ENCODE measurements at places on chromosomes 5 and 9.

DNA sequence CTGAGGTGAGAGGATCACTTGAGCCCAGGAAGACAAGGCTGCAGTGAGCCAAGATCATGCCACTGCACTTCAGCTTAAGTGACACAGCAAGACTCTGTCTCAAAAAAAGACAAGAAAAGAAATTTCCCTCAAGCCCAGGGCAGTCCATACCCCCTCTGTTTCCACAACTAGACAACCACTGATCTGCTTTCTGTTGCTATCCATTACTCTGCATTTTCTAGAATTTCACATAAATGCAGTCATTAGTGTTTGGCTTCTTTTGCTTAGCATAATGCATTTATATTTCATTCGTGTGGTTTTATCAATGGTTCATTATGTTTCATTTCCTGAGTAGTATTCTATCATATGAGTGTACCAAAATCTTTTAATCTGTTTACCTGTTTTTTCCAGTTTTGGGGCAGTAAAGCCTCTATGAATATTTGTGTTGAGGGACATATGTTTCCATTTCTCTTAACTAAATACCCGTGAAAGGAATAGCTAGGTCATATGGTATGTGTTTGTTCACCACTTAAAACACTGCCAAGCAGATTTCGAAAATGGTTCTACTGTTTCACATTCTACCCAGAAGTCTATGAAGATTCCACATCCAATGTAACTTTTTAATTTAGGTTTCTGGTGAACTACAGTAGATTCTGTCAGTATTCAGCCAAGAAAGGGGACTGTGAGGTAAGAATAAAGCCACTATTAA lies 271.8 kb downstream of the ZNF608 start:
- DNase-seq: no peak

DNA sequence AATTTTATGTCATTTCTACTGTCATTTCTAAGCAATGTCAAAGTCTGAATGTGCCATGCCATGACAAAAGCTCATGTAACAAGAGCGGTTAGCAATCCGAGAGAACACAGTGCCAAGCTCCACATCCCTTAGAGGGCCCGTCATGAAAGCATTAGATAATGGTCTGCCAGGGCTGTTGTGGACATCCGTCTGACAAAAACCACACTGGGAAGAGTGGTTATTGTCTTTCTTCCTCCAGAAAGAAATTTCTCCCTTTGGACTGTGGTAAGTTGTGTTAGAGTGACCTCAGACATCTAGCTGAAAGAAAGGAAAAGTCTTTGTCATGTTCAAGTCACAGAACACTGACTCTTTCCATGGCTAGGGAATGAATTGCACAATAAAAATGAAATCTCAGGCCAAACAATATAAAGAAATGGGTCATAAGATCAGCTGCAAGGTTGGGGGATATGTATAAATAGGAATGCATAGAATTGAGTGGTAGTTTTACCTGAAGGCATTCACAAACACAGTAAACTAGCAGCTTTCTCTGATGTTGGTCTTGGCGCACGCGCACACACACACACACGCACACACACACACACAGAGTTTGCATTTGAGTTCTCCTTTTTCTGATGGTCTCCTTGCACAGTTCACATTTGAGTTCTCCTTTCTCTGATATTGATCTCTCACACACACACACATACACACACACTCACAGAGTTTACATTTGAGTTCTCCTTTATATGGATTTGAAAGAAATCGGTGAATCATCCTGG lies 5.3 kb downstream of the SLC1A3 start:
- DNase-seq: no peak

- no peak for DNase-seq
Observed at GRCh38 chr9:97293207-97293721, 14.2 kb upstream of the CCDC180 start.

DNA sequence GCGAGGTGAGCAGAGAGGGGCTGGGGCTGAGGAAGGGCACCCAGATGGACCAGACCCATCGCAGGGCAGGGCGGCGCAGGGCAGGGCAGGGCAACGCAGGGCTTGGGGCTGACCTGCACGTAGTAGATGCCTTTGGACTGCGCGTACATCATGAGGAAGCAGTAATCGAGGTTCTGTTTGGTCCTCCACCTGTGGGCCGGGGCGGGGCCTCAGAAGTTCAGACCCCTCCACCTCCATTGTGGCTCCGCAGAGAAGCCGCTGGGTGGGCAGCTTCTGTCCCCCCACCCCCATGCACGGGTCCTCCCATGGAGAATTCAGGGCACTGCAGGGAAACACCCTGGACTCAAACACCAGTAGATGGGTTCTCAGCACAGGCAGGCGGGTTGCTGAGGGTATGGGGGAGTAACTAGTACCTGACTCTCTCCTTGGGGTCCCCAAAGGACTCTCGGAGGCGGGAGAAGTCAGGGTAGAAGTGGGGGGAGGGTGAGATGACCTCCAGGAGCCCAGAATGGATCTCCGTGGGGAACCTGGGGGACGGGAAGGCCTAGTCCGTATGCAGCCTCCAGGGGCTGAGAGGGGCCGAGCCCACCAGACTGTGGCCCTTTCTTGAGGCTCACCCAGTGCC lies 6.4 kb downstream of the LTC4S start:
- DNase-seq: no peak

GRCh38 chr5:21067724-21068123 lies 1079.7 kb upstream of the CDH18 start:
- DNase-seq: no peak

GRCh38 chr9:116661037-116661954 lies 25.8 kb upstream of the TRIM32 start:
- DNase-seq: peak; percentile 31

DNA sequence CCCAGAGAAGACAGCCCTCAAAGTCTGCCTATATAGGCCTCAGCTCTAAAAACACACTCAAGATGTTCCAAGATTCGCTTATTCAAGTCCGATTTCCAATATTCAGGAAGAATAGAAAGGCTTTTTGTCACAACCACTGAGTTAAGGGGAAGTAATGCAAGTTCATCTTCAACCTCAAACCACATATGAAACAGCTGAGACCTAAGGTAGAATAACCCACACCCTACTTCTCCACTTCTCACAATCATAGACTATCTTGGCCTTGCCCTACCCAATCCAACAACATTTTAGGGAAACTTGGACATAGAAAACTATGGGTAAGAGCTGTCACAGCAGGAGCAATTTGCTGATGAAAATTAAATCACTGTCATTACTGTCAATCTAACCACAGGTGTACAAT lies 152.0 kb upstream of the LRRTM2 start:
- no peak for DNase-seq

GRCh38 chr9:121226175-121226574 lies 24.5 kb upstream of the RAB14 start:
- no peak for DNase-seq

DNA sequence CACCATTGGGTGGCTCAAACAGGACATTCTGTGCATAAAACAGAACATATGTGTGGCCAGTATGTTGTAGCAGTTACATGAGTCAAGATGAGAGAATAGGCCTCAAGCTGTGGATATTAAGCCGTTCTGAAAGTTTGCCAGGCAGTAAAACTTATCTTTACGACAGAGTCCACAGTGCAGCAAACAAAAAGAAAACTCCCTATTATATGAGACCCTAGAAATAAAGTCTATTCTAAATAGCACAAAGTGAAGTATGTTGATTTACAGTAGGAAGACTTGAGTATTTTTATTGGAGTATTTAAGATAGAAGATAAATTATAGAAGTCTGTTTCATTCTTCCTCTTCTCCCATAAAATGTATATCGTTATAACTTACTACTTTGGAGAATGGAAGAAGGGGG lies 271.5 kb downstream of the ADGRV1 start:
- no peak for DNase-seq

DNA sequence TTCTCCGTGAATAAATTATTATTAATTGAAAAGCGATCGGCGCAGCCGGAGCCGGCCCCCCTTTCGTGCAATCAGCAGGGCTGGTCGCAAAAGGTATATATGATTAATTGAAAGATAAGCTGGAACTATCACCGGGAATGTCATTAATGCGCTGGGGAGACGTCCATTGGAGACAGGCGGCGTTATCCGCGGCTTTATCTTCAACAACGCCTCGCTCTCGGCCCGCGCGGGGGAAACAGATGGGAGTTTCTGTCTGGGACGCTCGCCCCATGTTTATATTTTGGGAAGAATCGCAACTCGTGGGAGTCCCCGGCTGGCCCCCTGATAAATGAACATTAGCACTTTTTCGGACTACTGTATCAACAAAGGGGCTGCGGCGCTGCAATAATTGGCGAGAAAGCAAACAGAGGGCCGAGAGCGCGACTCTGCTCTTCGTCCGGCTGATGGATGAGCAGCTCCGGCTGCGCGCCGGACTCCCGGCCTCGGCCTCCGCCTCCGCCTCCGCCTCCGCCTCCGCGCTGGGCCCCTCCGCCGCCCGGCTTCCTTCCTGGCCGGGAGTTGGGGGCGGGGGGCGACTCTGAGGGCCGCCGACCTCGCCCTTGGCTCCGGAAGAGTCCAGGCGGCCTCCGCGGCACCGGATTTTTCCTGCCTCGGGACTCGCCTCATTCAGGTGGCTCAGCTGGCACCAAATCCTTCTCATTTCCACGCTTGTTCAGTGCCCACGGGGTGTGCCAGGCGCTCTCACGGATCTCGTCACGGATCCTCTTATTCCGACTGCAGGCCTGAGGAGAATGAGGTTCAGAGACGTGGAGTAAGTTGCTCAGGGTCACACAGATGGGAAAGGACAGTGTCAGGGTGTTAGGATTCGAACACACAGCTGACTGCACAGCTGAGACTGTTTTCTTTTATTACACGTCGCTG lies 3.6 kb upstream of the NKX2-5 start:
- no peak for DNase-seq

DNA sequence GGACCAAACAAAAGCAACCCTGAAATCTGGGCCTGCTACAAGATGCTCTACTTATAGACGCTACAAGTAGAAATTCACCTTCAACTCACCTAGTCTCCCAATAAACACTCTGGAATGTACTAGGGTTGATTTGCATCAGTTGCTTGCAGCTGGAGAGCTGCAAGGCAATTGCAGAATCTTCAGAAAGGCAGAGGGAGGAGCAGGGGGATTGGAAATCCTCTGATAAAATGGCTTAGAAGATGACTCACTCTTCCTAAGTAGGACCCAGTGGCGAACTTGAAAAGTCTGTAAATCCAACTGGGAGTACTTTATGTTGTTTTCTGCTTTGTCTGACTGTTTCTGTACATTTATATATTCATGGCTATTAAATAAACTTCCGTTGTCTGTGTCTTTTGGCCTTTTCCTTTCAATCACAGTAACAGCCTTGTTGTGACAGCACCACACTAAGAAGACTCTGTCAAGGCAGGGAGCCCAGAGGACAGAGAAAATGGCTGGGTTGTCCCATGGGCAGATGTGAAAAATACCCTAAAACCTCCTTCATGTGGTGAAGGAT lies 14.7 kb upstream of the MLLT3 start:
- no peak for DNase-seq

DNA sequence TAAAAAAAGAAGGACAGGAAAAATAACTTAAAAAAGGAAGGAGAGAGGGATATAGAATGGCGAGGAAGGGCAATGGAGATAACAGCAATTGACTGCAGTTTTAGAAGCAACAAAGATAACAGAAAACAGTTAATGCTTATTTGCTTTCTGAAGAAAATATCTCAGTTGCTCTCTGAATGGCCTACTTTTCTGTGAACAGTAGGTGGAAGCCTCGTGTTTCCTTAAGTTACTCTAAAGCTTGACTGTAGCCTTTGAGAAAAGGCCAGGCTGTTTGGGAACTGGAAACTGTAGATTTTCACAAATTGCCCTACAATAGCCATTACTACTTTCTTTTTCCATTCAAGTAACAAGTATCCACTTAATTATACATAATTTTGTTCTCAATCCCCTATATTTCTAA lies 404.5 kb downstream of the YTHDC2 start:
- DNase-seq: no peak

All from activated CD4-positive, alpha-beta T cell treated with anti-CD3 and anti-CD28 coated beads, Interleukin-10, Interleukin-2, amounts not matched to agents 100 ng/mL and 50 ng/mL, durations not matched to agents 16 hours and 8 hours (primary cell).